ENCODE measurements at places on chromosomes 13 and 19. TPM values are rescaled to one million over a fixed set of nuclear protein-coding genes. Genes with fewer than 3 reads are reported as not detected.

The ZNF350 gene
- total RNA-seq, result 5.6 TPM

The DACT3 gene
- total RNA-seq, result 18.7 TPM

The YJEFN3 gene
- total RNA-seq, result 3.6 TPM

The NALCN gene
- 38.6 TPM for total RNA-seq

The CFD gene
- total RNA-seq, result 17.9 TPM

The PGLYRP2 gene
- total RNA-seq, result not detected

The SOHLH2 gene
- total RNA-seq, result not detected

The VSTM2B gene
- not detected for total RNA-seq

The KLK15 gene
- total RNA-seq, result not detected

The F10 gene
- total RNA-seq, result not detected

The ZNF442 gene
- total RNA-seq, result 2.6 TPM

The ERICH6B gene
- total RNA-seq, result not detected

The NLRP9 gene
- total RNA-seq, result not detected

The CEACAM16 gene
- not detected for total RNA-seq

The SERPINE3 gene
- not detected for total RNA-seq

The SRRM5 gene
- 0.27 TPM for total RNA-seq

The STAP2 gene
- total RNA-seq, result 0.85 TPM

The RNF113B gene
- not detected for total RNA-seq

The FGF22 gene
- not detected for total RNA-seq

The KLK14 gene
- not detected for total RNA-seq

The ZNF208 gene
- total RNA-seq, result not detected

The LSM7 gene
- total RNA-seq, result 73.9 TPM

The VSTM1 gene
- not detected for total RNA-seq

The ZNF99 gene
- not detected for total RNA-seq

The CATSPERD gene
- total RNA-seq, result not detected

The COL5A3 gene
- total RNA-seq, result 65.9 TPM

The FBN3 gene
- total RNA-seq, result 0.51 TPM

The WDR87 gene
- not detected for total RNA-seq

The ZNF561 gene
- 43.5 TPM for total RNA-seq

The ADAMTSL5 gene
- total RNA-seq, result 20.3 TPM

The ZNF93 gene
- 6.1 TPM for total RNA-seq

The ADAMTS10 gene
- total RNA-seq, result 73.6 TPM

The ACP7 gene
- total RNA-seq, result not detected

The PRR19 gene
- total RNA-seq, result 0.24 TPM

The SAFB2 gene
- 49.2 TPM for total RNA-seq

The RPS16 gene
- 1,375 TPM for total RNA-seq

The NXNL1 gene
- total RNA-seq, result not detected

The PLK5 gene
- total RNA-seq, result not detected

The EBI3 gene
- total RNA-seq, result 2.6 TPM

The SLITRK6 gene
- 0.10 TPM for total RNA-seq

The RASAL3 gene
- total RNA-seq, result not detected

The LMO7 gene
- 335 TPM for total RNA-seq

The SHISA7 gene
- total RNA-seq, result not detected

The KIR2DL4 gene
- total RNA-seq, result not detected

The WDR88 gene
- total RNA-seq, result not detected

The TEX101 gene
- total RNA-seq, result not detected

The ITPKC gene
- total RNA-seq, result 12.2 TPM

The ANO8 gene
- total RNA-seq, result 16.8 TPM

The INTS6 gene
- total RNA-seq, result 27.4 TPM

The GTF2F1 gene
- 64.0 TPM for total RNA-seq

The RXFP2 gene
- total RNA-seq, result not detected

The PDX1 gene
- total RNA-seq, result not detected

The CD33 gene
- not detected for total RNA-seq

The ZNF546 gene
- total RNA-seq, result 2.0 TPM

The IZUMO2 gene
- total RNA-seq, result not detected

The ZNF582 gene
- total RNA-seq, result 4.1 TPM

The ZNF738 gene
- 6.7 TPM for total RNA-seq

The ADGRE3 gene
- not detected for total RNA-seq

The WTIP gene
- total RNA-seq, result 41.6 TPM

The TJP3 gene
- not detected for total RNA-seq

Data from chondrocyte (in vitro differentiated cells).